ENCODE measurements at places on chromosomes 7 and 10. TPM values are rescaled to one million over a fixed set of nuclear protein-coding genes. Genes with fewer than 3 reads are reported as not detected.

PALD1 gene
- polyA plus RNA-seq: not detected

RASSF4 gene
- polyA plus RNA-seq: 117 TPM

DNA sequence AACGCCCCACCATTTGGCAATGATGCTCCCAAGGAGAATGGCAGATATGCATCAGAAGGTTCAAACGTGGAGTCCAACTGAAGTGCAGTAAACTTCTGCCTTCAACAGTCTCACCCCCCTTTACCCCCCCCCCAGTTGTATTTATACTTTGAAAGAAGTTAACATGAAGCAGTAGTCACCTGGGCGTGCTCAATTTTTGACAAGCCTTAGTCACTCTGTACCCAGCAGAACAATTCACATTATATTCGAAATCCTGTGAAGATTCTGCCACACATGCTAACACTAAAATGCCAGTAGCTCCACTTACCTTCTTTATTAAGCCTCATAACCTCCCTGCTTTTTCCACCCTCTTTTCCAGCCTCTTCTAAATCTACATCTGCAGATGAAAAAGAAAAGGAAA, 894 bp downstream of the ATXN7L1 start:
- DNase-seq: no peak
- H3K4me3 ChIP-seq: peak overlapping the region; percentile 63
- H3K27me3 ChIP-seq: peaks cover 17% of the 10 kb centered on the region
- H3K27ac ChIP-seq: peak overlapping the region; percentile 92

GRCh38 chr10:45136256-45136655, 135.5 kb downstream of the ZNF22 start:
- no peak for DNase-seq
- H3K27me3 ChIP-seq: no peaks in the 10 kb centered on the region
- H3K27ac ChIP-seq: no peak overlapping the region
- H3K36me3 ChIP-seq: no peaks in the 10 kb centered on the region
- no peak overlapping the region for H3K4me3 ChIP-seq

DNA sequence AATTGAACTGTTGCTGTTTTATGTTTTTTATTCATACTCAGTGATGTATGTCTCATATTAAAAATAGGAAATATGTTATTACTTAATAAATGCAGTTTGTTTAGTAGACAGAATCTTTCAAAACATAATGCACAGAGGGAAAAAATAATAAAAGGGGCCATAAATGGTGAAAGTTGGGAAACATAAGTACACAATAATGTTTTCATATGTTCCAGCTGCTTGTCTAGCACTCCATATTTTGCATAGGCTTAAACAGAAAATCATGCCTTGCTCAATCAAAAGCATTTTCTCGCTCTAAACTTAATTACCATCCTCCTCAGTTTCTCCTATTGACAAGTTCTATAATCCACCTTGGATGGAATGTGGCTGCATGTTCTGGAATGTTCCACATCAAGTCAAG, 333.2 kb downstream of the PLXNA4 start:
- no peak for DNase-seq
- peaks cover 2% of the 10 kb centered on the region for H3K27me3 ChIP-seq
- H3K27ac ChIP-seq: no peak overlapping the region
- no peak overlapping the region for H3K4me3 ChIP-seq
- no peaks in the 10 kb centered on the region for H3K36me3 ChIP-seq

DNA sequence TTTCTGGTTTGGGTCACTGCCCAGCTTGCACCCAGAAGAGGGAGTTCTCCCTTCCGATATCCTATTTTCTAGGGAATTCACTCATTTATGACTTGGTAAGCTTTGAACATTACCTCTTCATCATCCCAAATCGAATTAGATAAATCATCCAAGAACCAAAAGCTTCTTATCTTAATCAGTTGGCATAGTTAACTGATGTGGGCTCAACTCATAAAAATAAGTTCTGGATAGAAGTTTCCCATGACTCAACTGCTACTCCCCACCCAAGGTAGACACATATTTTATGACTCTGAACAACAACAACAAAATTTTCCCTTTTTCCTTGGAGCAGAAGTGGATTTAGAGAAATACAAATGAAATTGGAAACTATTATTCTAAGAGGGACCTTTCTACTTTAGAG, 102.9 kb upstream of the CCDC6 start:
- DNase-seq: no peak
- H3K27ac ChIP-seq: no peak overlapping the region
- no peaks in the 10 kb centered on the region for H3K4me1 ChIP-seq
- no peaks in the 10 kb centered on the region for H3K27me3 ChIP-seq
- H3K36me3 ChIP-seq: no peaks in the 10 kb centered on the region

- H3K27ac ChIP-seq: no peak overlapping the region
- DNase-seq: no peak
- H3K27me3 ChIP-seq: no peaks in the 10 kb centered on the region
- no peaks in the 10 kb centered on the region for H3K4me1 ChIP-seq
Measured at GRCh38 chr7:155558961-155559360, 12.6 kb upstream of the CNPY1 start.
